Uterus (tissue), 4 donors: ENCODE measurements at places on chromosomes 2 and 18. TPM values are rescaled to one million over a fixed set of nuclear protein-coding genes. Genes with fewer than 3 reads are reported as not detected.

RAB6C gene
- total RNA-seq = 0.21 TPM

DCTN1 gene
- total RNA-seq = 136 TPM

IL1R2 gene
- 5.4 TPM for total RNA-seq

PCGF1 gene
- total RNA-seq = 10.9 TPM

GRCh38 chr2:61463769-61464475, 7.0 kb downstream of the USP34 start:
- no peak overlapping the region for H3K4me3 ChIP-seq
- H3K27me3 ChIP-seq = no peaks in the 10 kb centered on the region
- DNase-seq = no peak
- H3K27ac ChIP-seq = no peak overlapping the region
- H3K4me1 ChIP-seq = no peaks in the 10 kb centered on the region
- no peaks in the 10 kb centered on the region for H3K36me3 ChIP-seq

- H3K27me3 ChIP-seq = no peaks in the 10 kb centered on the region
- peak overlapping the region; percentile 82 for H3K27ac ChIP-seq
- H3K36me3 ChIP-seq = no peaks in the 10 kb centered on the region
- H3K4me3 ChIP-seq = no peak overlapping the region
- peaks cover 7% of the 10 kb centered on the region for H3K4me1 ChIP-seq
- DNase-seq = no peak
These were observed 76.6 kb upstream of the ZFP36L2 start for GRCh38 chr2:43302961-43303494.

DNA sequence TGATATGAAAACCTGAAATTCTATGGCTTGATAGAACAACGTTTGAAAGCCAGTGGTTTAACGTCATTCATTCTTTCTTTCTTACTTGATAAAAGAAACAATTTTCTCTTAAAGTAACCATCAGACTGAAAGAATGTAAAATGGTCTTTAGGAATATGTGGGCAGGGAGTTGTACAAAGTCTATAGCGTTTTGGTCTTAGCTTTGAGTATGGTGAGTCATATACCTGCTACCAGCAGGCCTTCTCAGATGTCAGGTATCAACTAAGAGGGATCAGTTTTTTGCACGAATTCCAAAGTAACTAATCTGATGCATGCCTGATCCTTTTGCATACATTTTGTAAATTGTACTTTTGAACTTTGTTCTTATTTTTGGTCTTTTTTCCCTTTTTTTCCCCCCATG, 101.5 kb upstream of the DSEL start:
- no peaks in the 10 kb centered on the region for H3K27me3 ChIP-seq
- H3K36me3 ChIP-seq = no peaks in the 10 kb centered on the region
- no peaks in the 10 kb centered on the region for H3K4me1 ChIP-seq
- H3K4me3 ChIP-seq = no peak overlapping the region
- no peak for DNase-seq

DNA sequence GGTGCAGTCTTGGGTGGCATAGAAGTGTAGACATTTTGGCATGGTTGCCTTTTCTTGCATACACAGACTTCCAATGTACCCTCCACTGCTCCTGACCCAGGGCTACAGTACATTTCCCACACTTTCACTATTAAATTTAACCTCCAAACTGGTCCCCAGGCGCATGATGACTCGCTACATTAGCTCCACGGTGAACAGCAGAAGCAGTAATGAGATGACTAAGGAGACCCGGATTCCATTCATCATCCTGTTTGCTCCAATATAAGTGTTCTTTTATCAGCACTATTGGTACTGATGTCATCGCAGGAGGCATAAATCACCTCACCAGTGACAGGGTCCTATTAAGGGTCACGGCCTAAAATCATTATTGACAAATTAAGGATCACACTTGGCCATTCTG, 316.5 kb downstream of the EN1 start:
- no peaks in the 10 kb centered on the region for H3K4me1 ChIP-seq
- H3K27me3 ChIP-seq = no peaks in the 10 kb centered on the region
- DNase-seq = no peak
- H3K27ac ChIP-seq = no peak overlapping the region
- no peak overlapping the region for H3K4me3 ChIP-seq
